ENCODE measurements at places on chromosomes 11 and 22.

- H3K4me1 ChIP-seq: no peaks in the 10 kb centered on the region
- DNase-seq: no peak
- no peaks in the 10 kb centered on the region for H3K27me3 ChIP-seq
- peaks cover 14% of the 10 kb centered on the region for H3K36me3 ChIP-seq
- no peak overlapping the region for H3K4me3 ChIP-seq
Observed at GRCh38 chr11:26688701-26689100, 33.2 kb downstream of the SLC5A12 start.

GRCh38 chr11:17812865-17813187, 78.2 kb downstream of the KCNC1 start:
- H3K4me3 ChIP-seq: no peak overlapping the region
- no peaks in the 10 kb centered on the region for H3K36me3 ChIP-seq
- no peak for DNase-seq
- H3K27me3 ChIP-seq: no peaks in the 10 kb centered on the region
- no peak overlapping the region for H3K27ac ChIP-seq

GRCh38 chr11:68497761-68498160, 37.2 kb downstream of the PPP6R3 start:
- DNase-seq: no peak
- no peaks in the 10 kb centered on the region for H3K27me3 ChIP-seq
- no peaks in the 10 kb centered on the region for H3K36me3 ChIP-seq
- no peak overlapping the region for H3K4me3 ChIP-seq

DNA sequence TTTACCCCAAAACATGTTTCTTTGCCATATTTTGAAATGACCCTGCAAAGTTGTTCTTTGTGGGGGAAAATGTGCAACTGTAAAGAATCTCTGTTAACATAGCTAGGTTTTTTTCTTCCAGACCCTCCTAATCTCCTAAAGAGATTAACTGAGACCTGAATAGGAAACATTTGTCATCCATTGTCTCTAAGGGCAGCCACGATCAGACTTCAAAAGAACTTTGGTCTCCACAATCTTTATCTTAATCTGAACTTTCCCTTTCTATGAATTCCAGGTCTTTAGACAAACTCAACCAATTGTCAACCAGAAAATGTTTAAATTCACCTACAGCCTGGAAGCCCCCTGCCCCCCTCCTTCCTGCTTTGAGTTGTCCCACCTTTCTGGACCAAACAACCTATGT, 4.6 kb upstream of the LGALS12 start:
- H3K27ac ChIP-seq: no peak overlapping the region
- H3K27me3 ChIP-seq: no peaks in the 10 kb centered on the region
- H3K36me3 ChIP-seq: no peaks in the 10 kb centered on the region
- H3K4me3 ChIP-seq: no peak overlapping the region

GRCh38 chr11:26087120-26087935, 244.6 kb upstream of the ANO3 start:
- H3K27me3 ChIP-seq: no peaks in the 10 kb centered on the region
- H3K27ac ChIP-seq: no peak overlapping the region
- no peaks in the 10 kb centered on the region for H3K4me1 ChIP-seq
- H3K4me3 ChIP-seq: no peak overlapping the region

DNA sequence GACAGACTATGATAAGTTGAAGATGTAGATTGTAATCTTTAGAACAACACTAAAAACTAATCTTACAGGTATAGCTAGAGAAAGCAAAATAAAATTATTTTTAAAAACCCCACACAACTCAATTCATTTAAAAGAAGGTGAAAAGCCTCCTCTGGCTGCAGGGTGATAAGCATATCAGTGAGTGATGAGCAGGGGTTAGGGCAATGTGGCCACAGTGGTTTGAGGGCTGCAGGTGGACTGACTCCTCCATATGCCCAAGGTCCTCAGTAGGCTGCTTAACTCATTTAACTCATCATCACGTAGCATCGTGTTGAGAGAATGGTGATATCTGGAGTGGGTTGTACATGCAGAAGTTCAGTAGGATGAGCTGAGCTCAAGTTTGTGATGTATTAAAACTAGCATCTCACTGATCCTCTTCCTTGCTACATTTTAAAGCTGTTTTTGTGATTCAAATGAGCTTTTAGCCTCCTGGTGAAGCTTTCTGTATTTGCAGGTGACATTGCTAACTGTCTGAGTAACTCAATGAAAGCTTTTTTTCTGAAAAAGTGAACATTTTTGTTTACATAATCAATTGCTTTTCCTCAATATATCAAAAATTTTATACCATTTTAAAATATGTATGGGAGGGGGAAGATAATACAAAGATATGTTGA, 37.0 kb upstream of the SC5D start:
- no peak overlapping the region for H3K4me3 ChIP-seq
- H3K36me3 ChIP-seq: no peaks in the 10 kb centered on the region
- no peak overlapping the region for H3K27ac ChIP-seq
- H3K4me1 ChIP-seq: no peaks in the 10 kb centered on the region
- no peak for DNase-seq
- peaks cover 7% of the 10 kb centered on the region for H3K27me3 ChIP-seq

GRCh38 chr11:126344141-126345080, 11.1 kb upstream of the ST3GAL4 start:
- no peak overlapping the region for H3K27ac ChIP-seq
- no peak for DNase-seq
- no peaks in the 10 kb centered on the region for H3K27me3 ChIP-seq
- H3K4me3 ChIP-seq: no peak overlapping the region
- H3K4me1 ChIP-seq: peaks cover 5% of the 10 kb centered on the region

- H3K27ac ChIP-seq: no peak overlapping the region
- no peak overlapping the region for H3K4me3 ChIP-seq
- DNase-seq: no peak
- no peaks in the 10 kb centered on the region for H3K27me3 ChIP-seq
- H3K36me3 ChIP-seq: no peaks in the 10 kb centered on the region
- no peaks in the 10 kb centered on the region for H3K4me1 ChIP-seq
Observed at GRCh38 chr11:125842321-125842948, 9.3 kb downstream of the PATE4 start.

- no peak for DNase-seq
- H3K27me3 ChIP-seq: no peaks in the 10 kb centered on the region
- no peaks in the 10 kb centered on the region for H3K36me3 ChIP-seq
- H3K4me1 ChIP-seq: no peaks in the 10 kb centered on the region
Observed at GRCh38 chr11:95702526-95702925, 87.1 kb downstream of the FAM76B start.

GRCh38 chr22:42991010-42991651, 23.8 kb downstream of the PACSIN2 start:
- H3K27me3 ChIP-seq: no peaks in the 10 kb centered on the region
- peaks cover 37% of the 10 kb centered on the region for H3K4me1 ChIP-seq
- H3K4me3 ChIP-seq: no peak overlapping the region
- no peak for DNase-seq
- H3K36me3 ChIP-seq: peaks cover 2% of the 10 kb centered on the region
- peak overlapping the region; percentile 63 for H3K27ac ChIP-seq

DNA sequence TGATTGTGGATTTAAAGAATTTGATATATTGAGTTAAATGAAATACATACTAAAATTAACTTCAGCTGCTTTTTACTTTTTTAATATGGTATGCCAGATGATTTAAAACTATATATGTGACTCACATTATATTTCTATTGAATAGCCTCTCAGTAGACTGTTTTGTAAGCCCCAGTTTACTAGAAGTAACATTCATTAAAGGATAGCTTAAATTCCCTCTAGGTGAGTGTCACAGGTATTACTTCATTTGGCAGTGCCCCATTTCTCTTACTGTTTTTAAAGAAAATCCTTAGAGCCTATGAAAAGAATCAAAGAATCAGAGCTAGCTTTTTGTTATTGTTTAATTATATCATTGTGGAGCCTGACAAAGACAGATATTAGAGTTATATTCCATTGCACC, 48.6 kb downstream of the ZC3H12C start:
- no peak for DNase-seq
- H3K36me3 ChIP-seq: peaks cover 19% of the 10 kb centered on the region
- H3K4me3 ChIP-seq: no peak overlapping the region
- H3K4me1 ChIP-seq: no peaks in the 10 kb centered on the region
- H3K27ac ChIP-seq: no peak overlapping the region

GRCh38 chr22:26482161-26482560, 1.4 kb downstream of the HPS4 start:
- H3K27ac ChIP-seq: peak overlapping the region; percentile 55
- no peaks in the 10 kb centered on the region for H3K27me3 ChIP-seq
- H3K4me3 ChIP-seq: no peak overlapping the region
- H3K4me1 ChIP-seq: peaks cover 34% of the 10 kb centered on the region
- H3K36me3 ChIP-seq: peaks cover 13% of the 10 kb centered on the region
- DNase-seq: no peak

DNA sequence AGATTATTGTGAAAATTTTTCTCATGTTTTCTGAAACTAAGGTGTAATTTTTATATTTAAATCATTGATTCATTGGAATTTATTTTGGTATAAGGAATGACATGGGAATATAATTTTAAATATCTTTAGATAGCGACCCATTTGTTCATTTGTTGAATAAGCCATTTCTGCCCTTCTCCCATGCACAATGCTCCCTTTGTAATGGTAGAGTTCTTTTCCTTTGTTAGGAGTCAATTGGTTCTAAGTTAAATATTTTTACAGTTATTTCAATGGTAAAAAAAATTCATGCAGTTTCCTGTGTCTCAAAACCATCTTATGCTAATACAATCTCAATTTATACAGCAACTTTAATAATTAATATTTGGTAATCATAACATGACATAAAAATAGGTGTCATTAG, 218.8 kb upstream of the C11orf87 start:
- no peak overlapping the region for H3K27ac ChIP-seq
- no peaks in the 10 kb centered on the region for H3K36me3 ChIP-seq
- no peak overlapping the region for H3K4me3 ChIP-seq
- DNase-seq: no peak
- H3K27me3 ChIP-seq: no peaks in the 10 kb centered on the region
- H3K4me1 ChIP-seq: no peaks in the 10 kb centered on the region

GRCh38 chr11:8834379-8834778, 76.6 kb upstream of the AKIP1 start:
- H3K27me3 ChIP-seq: no peaks in the 10 kb centered on the region
- DNase-seq: no peak
- no peak overlapping the region for H3K4me3 ChIP-seq
- H3K36me3 ChIP-seq: no peaks in the 10 kb centered on the region
- no peak overlapping the region for H3K27ac ChIP-seq
- H3K4me1 ChIP-seq: peaks cover under 1% of the 10 kb centered on the region

GRCh38 chr11:126718276-126718675, 282.3 kb downstream of the KIRREL3 start:
- peaks cover 3% of the 10 kb centered on the region for H3K27me3 ChIP-seq
- no peaks in the 10 kb centered on the region for H3K36me3 ChIP-seq
- H3K4me3 ChIP-seq: no peak overlapping the region
- no peak for DNase-seq

DNA sequence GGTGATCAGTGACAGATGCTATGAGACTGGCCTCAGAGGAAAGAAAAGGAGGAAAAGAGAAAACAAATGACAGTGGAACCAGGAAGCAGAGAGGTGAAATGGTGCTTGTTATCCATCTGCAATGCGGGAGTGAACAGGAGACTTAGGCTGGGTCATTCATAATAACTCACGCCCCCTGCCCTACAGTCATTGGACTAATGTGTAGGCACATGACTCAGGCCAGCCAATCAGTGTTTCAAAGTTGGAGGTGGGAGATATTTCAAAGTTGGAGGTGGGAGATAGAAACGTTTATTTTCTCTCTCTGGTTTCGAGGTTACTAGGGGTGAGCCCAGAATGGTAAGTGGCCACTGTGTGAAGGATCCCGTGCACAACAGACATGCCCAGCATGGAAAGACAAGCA, 30.3 kb downstream of the SLC22A6 start:
- no peak for DNase-seq
- peaks cover 12% of the 10 kb centered on the region for H3K4me1 ChIP-seq
- no peak overlapping the region for H3K27ac ChIP-seq
- no peak overlapping the region for H3K4me3 ChIP-seq

DNA sequence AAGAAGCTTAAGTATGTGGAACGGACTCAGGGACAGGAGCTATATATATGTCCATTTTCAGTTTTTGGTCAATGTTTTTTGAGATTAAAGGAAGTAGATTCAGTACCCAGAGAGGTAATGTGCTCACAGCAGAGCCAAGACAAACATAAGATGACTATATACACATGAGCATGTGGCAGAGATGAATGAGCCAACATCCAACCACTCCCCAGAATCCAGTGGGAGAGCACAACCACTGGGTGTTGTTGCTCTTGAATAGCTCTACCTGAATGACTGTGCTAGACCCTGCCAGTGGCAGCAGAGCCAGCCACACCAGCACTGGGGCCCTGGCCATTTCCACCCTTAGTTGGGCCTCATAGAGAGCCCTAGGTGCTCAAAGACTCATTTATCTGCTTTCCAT, 10.7 kb upstream of the SYTL2 start:
- H3K36me3 ChIP-seq: no peaks in the 10 kb centered on the region
- no peak overlapping the region for H3K4me3 ChIP-seq
- no peaks in the 10 kb centered on the region for H3K27me3 ChIP-seq

DNA sequence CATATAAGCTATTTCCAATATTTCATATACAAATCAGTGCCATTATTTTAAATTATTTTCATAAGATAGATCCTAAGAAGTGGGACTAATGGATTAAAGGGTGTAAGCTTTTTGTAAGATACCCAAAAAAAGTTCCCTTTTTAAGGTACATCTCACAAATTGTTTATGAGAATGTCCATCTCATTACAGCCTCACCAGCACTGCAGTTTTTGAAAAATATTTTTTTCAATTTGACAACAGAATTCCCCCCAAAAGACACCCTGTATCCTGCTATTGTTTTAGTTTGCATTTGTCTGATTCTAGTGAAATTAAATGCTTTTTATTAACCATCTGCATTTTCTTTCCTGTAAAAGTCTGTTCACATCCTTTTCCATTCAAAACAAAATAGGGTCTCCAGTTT, 69.0 kb downstream of the TIMP3 start:
- H3K27me3 ChIP-seq: no peaks in the 10 kb centered on the region
- no peak overlapping the region for H3K27ac ChIP-seq
- no peaks in the 10 kb centered on the region for H3K36me3 ChIP-seq
- H3K4me1 ChIP-seq: peaks cover 7% of the 10 kb centered on the region

DNA sequence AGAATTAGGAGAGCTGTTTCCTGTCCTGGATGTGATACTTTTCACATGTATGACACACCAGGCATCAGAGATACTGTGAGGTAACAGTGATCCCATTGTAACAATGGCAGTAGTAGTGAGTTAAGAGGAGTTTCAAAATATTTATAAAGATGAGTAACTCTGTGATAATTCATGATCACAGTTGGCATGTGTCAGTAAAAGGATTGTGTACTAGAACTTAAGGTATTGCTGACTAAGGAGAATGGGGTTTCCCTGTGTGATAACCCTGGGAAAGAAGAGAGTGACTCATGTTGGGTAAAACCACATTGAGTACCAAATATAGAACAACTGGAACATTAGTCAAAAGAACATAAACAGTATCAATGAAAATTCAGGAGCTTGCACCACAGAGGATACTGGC, 22.9 kb upstream of the SLC5A1 start:
- no peaks in the 10 kb centered on the region for H3K27me3 ChIP-seq
- peak overlapping the region; percentile 75 for H3K27ac ChIP-seq
- H3K36me3 ChIP-seq: no peaks in the 10 kb centered on the region
- DNase-seq: peak; percentile 57
- peaks cover 33% of the 10 kb centered on the region for H3K4me1 ChIP-seq

- no peak overlapping the region for H3K4me3 ChIP-seq
- no peaks in the 10 kb centered on the region for H3K27me3 ChIP-seq
- DNase-seq: no peak
- peaks cover 55% of the 10 kb centered on the region for H3K36me3 ChIP-seq
Observed at GRCh38 chr22:35425971-35426800, 26.2 kb downstream of the MCM5 start.
